RKO (cell line): ENCODE measurements at places on chromosomes 1 and 21.
A peak's percentile ranks its signal among the peaks of the same experiment; 100 is the strongest.

DNA sequence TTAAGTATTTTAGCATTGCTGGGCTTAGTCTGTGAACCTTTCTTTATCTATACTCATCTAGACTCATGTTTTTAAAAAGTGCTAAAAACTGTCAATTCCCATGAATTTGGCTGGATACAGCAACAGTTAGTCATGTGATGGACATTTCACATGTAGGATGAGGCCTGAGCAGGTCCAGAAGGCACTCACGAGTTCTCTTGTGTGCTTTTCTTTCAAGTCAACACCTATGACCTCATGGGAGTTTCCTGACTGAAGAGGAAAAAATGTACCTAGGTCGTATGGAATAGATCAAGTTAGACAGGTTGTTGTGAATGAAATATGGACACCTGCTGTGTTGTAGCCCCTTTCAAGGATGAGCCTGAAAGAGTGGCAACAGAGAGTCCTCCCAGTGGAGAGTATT, 394.2 kb downstream of the DUSP10 start:
- DNase-seq: no peak

DNA sequence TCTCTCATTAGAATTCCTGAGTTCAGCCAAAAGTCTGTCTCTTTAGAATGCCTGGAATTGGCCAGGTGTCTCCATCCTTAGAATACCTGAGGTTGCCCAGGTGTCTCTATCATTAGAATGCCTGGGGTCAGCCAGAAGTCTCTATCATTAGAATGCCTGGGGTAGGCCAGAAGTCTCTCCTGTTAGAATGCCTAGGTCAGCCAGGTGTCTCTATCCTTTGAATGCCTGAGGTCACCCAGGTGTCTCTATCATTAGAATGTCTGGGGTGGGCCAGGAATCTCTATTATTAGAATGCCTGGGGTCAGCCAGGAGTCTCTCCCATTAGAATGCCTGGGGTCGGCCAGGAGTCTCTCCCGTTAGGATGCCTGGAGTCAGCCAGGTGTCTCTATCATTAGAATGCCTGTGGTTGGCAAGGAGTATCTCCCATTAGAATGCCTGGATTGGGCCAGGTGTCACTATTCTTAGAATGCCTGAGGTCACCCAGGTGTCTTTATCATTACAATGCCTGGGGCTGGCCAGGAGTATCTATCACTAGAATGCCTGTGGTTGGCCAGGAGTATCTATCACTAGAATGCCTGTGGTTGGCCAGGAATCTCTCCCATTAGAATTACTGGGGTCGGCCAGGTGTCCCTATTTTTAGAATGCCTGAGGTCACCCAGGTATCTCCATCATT, 43.0 kb downstream of the RNF187 start:
- DNase-seq: no peak

DNA sequence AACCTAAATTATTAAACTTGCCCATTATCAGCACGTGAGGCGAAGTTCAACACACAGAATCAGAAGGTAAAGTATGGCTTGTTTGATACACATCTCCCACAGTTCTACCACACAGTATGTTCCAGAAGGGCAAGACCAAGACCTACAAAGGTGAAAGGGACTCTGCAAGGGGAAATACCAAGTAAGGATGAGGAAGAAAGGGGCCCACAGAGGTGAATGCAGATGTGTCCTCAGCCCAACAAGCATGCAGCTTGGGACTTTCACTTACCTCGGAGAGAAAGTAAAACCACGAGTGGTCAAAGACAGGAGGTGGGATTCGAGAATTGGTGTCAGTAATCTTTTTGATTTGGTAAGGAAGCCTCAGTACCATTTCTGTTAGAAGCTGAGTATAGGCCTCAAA, 85.8 kb downstream of the UBR4 start:
- DNase-seq: no peak

GRCh38 chr1:23799570-23800399, 769 bp downstream of the GALE start:
- peak; percentile 94 for DNase-seq

GRCh38 chr1:178055779-178056471, 38.0 kb upstream of the RASAL2 start:
- DNase-seq: peak; percentile 22

DNA sequence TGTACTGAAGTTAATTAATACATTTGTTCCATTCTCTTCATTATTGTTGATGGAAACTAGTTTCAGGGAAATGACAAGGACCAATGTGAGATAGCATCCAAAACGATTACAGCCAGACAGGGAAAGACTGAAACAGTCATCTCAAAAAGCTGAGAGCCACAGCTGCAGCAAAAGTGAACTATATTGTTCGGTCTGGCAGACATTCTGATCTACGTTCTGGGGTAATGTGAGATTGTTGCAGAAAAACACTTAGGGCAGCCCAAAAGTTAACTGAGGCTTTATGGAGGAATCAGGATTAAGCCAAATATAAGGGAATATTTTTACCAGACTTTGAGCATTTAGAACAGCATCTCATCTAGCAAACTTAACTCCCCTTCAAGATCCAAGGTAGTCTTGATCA, 112.9 kb downstream of the LRRC40 start:
- DNase-seq: no peak

GRCh38 chr1:15420853-15421465, 11.3 kb downstream of the EFHD2 start:
- no peak for DNase-seq

GRCh38 chr21:38792676-38793459, 12.9 kb upstream of the ETS2 start:
- DNase-seq: no peak

DNA sequence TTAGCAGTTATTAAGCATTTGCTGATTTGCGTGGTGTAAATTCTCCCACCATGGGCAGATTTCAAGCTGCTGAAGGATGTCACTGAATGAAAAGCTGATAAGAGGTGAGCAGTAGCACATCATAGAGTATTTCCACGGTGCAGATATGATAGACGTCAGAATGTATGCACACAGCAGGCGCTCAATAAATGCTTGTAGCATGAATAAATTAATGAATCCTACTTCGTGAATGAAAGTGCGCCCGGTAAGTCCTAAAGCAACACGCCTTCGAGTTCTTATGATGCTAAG, 510 bp upstream of the UBIAD1 start:
- no peak for DNase-seq

GRCh38 chr21:19853709-19854575, 1144.3 kb upstream of the NCAM2 start:
- no peak for DNase-seq

DNA sequence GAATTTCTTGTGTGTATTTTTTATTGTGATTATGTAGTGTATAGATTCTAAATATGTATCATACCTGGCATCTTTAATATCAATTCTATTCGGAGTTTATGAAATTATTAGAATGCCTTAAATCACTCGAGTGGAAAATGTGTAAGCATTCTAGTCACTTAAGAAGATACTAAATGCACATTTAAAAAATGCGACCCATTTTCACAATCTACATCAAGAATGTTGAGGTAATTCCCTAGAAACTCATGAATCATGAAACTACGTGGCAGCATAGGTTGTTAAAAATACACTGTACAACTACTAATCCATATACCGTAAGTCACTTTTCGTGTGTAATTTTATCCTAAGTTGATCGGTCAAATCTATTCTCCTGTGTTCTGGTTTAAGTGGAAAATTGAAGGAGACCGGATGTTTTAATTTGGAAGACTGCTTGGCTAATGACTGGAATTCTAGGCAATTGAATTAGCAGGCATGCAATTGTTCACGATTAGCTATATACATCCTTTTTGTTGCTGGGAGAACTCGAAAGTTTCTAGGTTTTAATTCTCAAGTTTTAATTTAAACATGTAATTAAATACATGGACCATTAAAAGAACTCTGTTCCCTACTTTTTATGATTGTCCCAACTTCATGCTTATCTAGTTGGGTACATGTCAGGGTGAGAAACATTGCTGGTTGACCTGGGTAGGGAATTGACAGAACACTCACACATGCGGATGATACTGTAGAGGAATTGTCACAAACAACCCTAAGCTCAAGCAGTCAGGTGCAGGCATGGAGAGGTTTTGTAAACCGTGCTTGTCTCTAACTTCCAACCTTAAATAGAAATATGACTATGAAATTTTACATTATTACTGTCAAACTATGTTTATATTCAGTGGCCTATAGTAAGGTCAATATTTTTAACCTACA, 6.6 kb downstream of the ZBTB18 start:
- no peak for DNase-seq

DNA sequence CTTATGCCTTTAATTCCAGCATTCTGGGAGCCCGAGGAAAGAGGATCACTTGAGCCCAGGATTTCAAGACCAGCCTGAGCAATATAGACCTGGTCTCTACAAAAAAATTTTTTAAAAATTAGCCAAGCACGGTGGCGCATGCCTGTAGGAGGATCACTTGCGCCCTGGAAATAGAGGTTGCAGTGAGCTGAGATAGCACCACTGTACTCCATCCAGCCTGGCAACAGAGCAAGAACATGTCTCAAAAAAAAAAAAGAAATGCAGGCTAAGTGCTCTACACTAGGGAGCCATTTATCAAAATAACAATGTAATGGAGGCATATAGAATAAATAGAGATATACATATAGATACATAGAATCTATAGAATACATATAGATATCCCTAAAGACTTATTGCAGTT, 23.3 kb downstream of the CEPT1 start:
- no peak for DNase-seq

DNA sequence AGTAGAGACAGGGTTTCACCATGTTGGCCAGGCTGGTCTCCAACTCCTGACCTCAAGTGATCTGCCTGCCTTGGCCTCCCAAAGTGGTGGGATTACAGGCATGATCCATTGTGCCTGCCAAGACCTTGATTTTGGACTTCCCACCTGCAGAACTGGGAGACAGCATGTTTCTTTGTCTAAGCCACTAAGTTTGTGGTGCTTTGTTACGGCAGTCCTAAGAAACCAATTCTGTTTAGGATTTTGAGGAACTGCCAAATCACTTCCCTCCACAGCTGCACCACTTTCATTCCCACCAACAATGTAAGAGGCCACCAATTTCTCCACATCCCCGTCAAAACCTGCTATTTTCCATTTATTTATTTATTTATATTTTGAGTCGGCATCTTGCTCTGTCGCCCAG, 46.1 kb downstream of the CHAF1B start:
- DNase-seq: no peak

DNA sequence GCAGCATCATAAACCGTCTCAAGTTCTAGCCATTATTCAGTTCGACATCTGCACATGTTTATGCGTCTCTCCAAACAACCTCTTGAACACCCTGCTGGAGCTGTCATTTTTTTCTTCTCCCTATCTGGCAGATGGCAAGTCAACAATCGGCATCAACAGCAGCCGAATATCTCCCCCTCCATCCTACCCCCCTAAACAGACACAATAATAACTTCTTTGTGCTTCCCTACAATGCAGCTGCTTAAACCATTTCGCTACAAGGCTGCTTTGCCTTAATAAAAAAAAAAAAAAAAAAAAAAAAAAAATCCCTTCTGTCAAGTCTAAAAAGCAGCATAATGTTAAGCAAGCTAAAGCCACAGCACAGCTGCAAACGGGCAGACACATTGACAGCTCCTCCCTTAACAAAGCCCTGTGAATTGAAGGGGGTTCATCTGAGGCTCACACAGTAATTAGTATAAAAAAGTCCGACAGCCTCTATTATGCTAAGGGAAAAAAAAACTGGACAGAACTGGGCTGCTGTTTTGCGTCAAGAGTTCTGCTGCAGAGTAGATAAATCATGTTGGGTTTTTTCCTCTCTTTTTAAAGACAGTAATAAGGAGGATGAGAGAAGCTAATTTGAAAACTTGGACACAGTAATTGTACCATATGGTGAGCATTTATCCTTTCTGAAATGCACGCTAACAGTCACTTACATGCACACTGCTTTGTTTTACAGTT, 136.4 kb downstream of the AKT3 start:
- DNase-seq: no peak

DNA sequence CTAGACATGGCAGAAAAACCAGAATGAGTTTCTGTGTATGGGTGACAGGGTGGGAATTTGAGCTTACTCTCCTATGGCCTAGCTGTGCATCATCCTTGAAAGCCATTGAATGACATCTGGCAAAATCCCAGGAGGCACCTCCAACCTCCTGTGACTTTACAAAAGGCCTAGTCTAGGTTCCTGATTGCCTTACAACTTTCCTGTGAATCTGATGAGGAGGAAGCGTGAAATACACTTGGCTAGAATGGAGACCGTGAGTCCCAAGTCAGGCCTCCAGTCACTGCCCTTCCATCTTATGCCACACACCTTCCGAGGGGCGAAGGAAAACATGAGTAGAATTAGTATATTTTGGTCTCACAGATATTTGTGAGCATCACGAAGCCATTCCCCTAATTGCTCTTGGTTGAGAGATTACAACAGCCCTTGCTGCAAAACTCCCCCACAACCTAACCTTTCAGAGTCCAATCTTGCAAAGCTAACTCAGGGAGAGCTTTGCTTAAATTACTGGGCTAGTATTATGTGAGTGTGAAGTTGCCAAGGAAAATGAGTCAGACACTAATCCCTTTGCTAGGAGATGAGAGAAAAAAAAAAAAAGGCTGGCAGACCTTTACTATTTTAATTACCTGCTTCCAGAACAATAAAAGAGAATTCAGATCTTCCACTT, 36.3 kb upstream of the PAXBP1 start:
- DNase-seq: peak; percentile 11

GRCh38 chr21:25960402-25960801, 210.2 kb downstream of the APP start:
- no peak for DNase-seq

DNA sequence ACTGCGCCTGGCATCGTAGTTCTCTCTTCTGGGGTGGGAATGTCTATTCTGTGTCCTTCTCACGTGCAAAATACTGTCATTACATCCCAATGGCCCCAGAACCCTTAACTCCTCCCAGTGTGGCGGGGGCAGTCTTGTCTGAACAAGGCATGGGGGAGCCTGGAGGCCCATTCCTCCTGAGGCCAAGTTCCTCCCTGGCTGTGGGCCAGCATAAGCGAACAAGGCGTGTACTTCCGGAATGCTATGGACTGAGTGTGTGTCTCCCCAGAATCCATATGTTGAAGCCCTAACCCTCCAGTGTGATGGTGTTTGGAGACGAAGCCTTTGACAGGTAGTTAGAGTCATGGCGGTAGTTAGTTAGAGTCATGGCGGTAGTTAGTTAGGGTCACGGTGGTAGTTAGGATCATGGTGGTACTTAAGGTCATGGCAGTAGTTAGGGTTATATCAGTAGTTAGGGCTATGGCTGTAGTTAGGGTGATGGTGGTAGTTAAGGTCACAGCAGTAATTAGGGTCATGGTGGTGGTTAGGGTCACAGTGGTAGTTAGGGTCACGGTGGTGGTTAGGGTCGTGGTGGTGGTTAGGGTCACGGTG, 71.0 kb downstream of the PRKCZ start:
- no peak for DNase-seq

DNA sequence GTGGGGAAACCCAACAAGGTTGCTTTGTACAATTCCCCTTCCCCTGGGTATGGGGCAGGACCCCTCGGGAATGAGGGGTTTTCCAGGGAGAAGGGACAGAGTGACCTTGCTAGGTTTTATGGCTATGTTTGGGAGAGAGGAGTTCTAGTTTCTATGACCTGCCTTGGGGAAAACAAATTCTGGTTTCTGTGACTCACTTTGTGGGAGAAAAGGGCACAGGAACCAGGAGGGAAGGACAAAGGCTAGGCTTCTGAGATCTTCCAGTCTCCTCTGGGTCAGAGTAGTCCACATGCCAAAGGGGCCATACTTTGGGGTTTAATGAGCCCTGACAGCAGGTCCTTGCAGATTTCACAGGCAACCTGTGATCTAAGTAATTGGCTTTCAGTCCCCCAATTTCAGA, 5.5 kb upstream of the PTGER3 start:
- DNase-seq: no peak

GRCh38 chr1:101732261-101732660, 264.5 kb downstream of the OLFM3 start:
- no peak for DNase-seq

GRCh38 chr1:185398022-185398421, 81.0 kb upstream of the IVNS1ABP start:
- no peak for DNase-seq

GRCh38 chr1:92165389-92165788, 52.3 kb upstream of the C1orf146 start:
- no peak for DNase-seq
